Activated CD8-positive, alpha-beta memory T cell treated with anti-CD3 and anti-CD28 coated beads, Interleukin-2, amount 10 ng/mL, durations not matched to agents 7 days and 5 days (primary cell): ENCODE measurements at places on chromosomes 6 and 20. TPM values are rescaled to one million over a fixed set of nuclear protein-coding genes. Genes with fewer than 3 reads are reported as not detected.

GMNN gene
- total RNA-seq: 93.6 TPM

DNA sequence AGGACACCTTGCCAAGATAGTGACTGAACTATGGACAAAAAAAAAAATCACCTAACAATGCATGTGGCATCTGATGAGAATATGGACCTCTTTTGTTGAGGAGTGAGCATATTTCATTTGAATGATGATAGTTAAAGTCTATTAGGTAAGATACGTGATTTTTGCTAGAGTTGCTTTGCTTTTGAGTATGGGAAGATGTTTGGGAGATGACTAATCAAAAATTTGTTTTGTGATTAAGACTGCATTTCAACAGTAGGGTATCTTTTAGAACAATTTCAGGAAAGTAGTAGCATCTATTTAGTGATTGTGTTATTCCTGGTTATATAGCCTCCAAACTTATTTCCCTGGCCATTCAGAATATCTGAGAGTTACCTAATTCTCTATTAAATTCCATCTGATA is 878.6 kb upstream of the CITED2 start:
- no peak for DNase-seq
- no peak overlapping the region for H3K4me3 ChIP-seq
- H3K27me3 ChIP-seq: peaks cover 5% of the 10 kb centered on the region
- no peak overlapping the region for H3K27ac ChIP-seq
- no peaks in the 10 kb centered on the region for H3K4me1 ChIP-seq

DNA sequence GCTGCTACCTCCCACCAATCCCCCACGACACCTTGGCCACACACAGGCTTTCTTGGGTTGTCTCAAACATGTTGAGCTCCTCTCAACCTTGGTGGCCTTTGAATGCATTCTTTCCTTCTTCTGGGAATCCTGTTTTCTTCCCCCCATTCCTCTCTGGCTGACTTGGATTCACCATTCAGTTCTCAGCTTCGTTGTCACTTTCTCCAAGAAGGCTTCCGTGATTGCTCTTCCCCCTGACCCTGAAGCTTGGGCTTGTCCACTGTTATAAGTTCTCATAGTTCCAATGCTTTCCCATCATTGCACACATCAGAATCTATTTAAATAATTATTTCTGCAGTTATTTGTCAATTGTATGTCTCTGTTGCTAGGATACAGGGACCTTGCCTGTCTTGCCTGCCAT is 64.2 kb downstream of the RBM38 start:
- no peak overlapping the region for H3K4me3 ChIP-seq
- peaks cover 4% of the 10 kb centered on the region for H3K27me3 ChIP-seq
- DNase-seq: no peak
- H3K36me3 ChIP-seq: no peaks in the 10 kb centered on the region

DNA sequence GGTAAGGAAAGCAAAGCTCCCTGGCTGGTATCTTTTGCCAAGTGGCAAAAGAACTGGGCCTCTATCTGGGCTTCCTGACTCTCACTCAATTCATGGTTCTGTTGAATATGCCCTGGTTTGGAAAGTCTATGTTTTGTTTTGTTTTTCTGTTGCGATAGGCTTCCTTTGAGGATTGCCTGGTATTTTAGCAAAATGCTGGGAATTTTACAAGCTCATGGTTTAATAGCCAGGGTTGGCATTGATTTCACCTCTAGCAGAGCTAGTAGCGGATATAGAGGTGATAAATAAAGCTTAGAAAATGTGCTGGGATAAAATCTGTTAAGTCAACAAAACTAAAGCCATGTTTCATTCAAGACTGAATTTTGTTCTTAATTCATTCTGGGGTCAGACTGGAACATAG is 109.9 kb downstream of the RNF144B start:
- no peak overlapping the region for H3K4me3 ChIP-seq
- DNase-seq: no peak
- H3K36me3 ChIP-seq: no peaks in the 10 kb centered on the region
- H3K27ac ChIP-seq: no peak overlapping the region
- peaks cover 38% of the 10 kb centered on the region for H3K27me3 ChIP-seq

- no peaks in the 10 kb centered on the region for H3K4me1 ChIP-seq
- DNase-seq: no peak
- H3K4me3 ChIP-seq: no peak overlapping the region
- no peak overlapping the region for H3K27ac ChIP-seq
Observed at GRCh38 chr20:62590309-62591121, 51.8 kb upstream of the SLCO4A1 start.

FGD2 gene
- total RNA-seq: 26.3 TPM

TFAP2D gene
- total RNA-seq: not detected

- no peak overlapping the region for H3K4me3 ChIP-seq
- no peak for DNase-seq
- H3K36me3 ChIP-seq: peaks cover 25% of the 10 kb centered on the region
Observed at GRCh38 chr6:156832669-156833068, 55.5 kb downstream of the ARID1B start.

DNA sequence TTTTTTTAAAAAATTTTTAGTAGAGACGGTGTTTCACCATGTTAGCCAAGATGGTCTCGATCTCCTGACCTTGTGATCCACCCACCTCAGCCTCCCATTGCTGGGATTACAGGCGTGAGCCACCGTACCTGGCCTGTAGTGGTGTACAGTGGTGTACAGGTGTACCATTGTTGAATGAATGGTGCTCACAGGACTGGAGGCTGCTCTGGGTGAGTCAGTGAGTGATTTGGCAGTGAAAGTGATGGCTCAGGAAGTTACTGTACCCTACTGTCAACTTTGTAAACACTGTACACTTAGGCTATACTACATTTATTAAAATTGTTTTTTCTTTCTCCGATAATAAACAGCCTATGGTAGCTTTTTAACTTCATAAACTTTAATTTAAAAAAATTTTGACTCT is 122.8 kb upstream of the EEF1E1 start:
- H3K4me1 ChIP-seq: no peaks in the 10 kb centered on the region
- no peak for DNase-seq
- no peaks in the 10 kb centered on the region for H3K27me3 ChIP-seq
- H3K27ac ChIP-seq: no peak overlapping the region

DNA sequence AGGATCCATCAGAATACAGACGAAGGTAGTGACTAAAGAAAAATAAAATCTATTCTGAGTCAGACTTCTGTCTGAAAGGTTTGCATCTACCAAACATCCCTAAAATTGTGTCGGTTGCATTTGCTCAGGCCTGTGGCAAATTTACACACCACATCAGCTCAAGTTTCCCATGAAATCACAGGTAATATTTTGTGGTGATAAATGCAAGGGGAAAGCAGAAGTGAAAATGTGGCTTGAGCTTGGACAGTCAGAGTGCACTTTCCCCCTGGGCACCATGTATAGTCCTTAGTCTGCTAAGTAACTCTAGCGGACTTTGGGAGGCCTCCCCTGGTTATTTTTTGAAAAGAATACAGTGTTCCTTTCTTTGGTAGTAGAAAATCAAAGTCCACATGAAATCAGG is 159.1 kb downstream of the PKHD1 start:
- no peak overlapping the region for H3K27ac ChIP-seq
- H3K27me3 ChIP-seq: no peaks in the 10 kb centered on the region
- no peaks in the 10 kb centered on the region for H3K36me3 ChIP-seq
- DNase-seq: no peak
- no peak overlapping the region for H3K4me3 ChIP-seq

DNA sequence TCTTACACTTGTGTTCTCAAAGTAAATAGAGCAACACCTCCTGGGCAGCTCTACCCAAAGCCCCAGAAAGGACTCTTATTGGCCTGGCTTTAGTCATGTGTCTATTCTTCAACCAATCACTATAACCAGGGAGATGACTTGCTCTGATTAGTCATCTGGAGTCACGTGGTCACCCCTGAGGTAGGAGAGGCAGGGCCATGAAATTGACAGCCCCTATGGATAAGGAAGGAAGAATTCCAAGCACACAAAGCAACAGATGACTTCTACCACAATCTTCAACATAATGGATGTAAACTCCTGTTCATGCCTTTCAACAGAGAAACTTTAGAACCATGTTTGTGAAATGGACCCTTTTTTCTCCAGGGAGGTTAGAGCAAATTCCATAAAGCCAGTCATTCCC is 24.6 kb upstream of the EYA2 start:
- no peaks in the 10 kb centered on the region for H3K4me1 ChIP-seq
- peaks cover 21% of the 10 kb centered on the region for H3K27me3 ChIP-seq
- no peaks in the 10 kb centered on the region for H3K36me3 ChIP-seq
- H3K27ac ChIP-seq: no peak overlapping the region
- no peak overlapping the region for H3K4me3 ChIP-seq
- no peak for DNase-seq

- no peak for DNase-seq
- no peak overlapping the region for H3K27ac ChIP-seq
- no peak overlapping the region for H3K4me3 ChIP-seq
- peaks cover 4% of the 10 kb centered on the region for H3K4me1 ChIP-seq
Observed at GRCh38 chr6:82183642-82184282, 63.8 kb downstream of the IBTK start.

DNA sequence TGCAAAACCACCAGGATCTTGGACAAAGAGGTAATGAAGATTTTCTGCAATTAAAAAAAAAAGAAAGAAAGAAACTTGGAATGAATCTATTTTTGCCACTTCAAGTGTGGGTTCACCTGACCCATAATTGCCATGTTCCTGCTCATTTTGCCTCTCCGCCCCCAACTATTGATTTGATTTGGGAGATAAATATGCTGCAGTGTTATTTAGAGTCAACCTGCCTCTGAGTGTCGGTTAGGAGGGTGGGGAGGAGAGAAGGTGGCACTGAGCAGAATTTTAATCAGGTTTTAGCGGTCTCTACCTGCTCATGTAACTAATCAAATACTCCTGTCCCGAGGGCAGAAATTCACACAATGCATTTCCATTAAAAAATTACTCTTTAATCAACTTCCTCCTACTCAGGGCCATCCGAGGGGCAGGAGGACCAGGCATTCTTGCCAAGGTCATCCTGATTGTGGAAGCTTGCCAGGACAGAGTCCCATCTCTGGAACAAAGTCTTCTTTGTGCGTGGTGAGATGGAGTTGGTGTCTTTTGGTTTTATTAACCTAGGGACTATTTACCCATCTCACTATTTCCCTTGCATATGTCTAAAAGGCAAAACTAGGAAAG is 300.1 kb downstream of the CDH26 start:
- H3K27ac ChIP-seq: no peak overlapping the region
- H3K27me3 ChIP-seq: no peaks in the 10 kb centered on the region
- H3K4me3 ChIP-seq: no peak overlapping the region
- no peaks in the 10 kb centered on the region for H3K4me1 ChIP-seq

GRCh38 chr6:106961136-106961535 is 13.4 kb downstream of the CD24 start:
- no peak overlapping the region for H3K4me3 ChIP-seq

DNA sequence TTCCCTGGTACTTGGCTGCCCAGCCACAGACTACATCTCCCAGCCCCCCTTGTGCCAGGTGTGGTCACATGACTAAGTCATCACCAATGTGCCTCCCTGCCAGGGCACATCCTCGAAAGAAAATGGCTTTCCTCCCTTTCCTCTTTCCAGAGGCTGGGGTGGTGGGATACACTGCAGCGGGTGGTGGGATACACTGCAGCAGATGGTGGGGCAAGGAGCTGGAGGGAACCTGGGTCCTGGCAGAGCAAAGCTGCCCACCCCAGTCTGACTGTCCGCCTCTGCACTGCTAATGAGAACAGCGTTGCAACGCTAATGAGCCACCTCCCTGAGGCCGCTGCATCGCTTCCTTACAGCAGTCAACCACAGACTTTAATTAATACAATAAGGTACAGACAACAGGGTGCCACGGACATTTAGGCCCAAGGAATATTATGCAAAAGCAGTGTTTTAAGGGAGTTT is 125.3 kb downstream of the PREX1 start:
- peaks cover 49% of the 10 kb centered on the region for H3K4me1 ChIP-seq
- no peaks in the 10 kb centered on the region for H3K27me3 ChIP-seq
- peaks cover 57% of the 10 kb centered on the region for H3K36me3 ChIP-seq
- no peak overlapping the region for H3K4me3 ChIP-seq

LTA gene
- total RNA-seq: 21.8 TPM

- peaks cover 6% of the 10 kb centered on the region for H3K4me1 ChIP-seq
- no peaks in the 10 kb centered on the region for H3K36me3 ChIP-seq
- H3K4me3 ChIP-seq: no peak overlapping the region
- H3K27ac ChIP-seq: no peak overlapping the region
- no peak for DNase-seq
Observed at GRCh38 chr20:63745424-63745805, 5.8 kb downstream of the SLC2A4RG start.

CD109 gene
- 11.2 TPM for total RNA-seq

DNA sequence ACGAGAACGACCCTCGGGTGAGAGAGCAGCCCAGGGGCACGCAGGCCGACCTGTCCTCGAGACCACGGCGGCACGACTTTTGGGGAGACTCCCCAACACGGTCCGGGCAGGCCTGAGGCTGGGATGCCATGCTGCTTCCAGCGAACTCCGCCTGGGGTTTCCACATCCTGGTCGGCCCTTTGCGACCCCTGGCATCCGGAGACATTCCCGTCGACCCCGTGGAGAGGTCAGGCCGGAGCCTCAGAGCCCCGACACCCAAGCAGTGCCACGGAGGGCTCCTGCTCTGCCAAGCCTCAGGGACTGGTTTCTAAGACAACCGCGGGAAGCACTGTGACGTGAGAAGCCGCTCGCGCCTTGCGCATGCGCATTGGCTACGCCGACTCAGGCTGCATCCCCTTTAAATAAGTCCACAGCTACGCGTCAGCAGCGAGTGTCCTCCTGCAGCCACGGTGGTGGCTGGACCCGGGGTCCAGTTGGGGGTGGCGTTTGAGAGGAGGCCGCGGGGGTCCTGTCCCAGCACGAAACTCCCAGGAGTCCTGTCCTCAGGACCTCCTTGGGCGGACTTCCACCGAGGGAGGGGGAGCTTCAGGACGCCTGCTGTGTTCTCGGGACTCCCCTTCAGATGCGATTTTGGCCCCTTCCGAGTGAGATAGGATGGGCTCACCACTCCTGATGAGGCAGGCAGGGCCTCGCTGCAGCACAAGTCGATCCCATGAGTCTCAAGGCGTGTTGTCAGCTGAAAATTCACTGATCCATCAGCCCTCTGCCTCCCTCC is 1089.3 kb upstream of the DEFB115 start:
- H3K36me3 ChIP-seq: peaks cover 25% of the 10 kb centered on the region
- peak; percentile 58 for DNase-seq
- H3K27me3 ChIP-seq: no peaks in the 10 kb centered on the region
- peak overlapping the region; percentile 48 for H3K4me3 ChIP-seq

PRSS35 gene
- not detected for total RNA-seq

DNA sequence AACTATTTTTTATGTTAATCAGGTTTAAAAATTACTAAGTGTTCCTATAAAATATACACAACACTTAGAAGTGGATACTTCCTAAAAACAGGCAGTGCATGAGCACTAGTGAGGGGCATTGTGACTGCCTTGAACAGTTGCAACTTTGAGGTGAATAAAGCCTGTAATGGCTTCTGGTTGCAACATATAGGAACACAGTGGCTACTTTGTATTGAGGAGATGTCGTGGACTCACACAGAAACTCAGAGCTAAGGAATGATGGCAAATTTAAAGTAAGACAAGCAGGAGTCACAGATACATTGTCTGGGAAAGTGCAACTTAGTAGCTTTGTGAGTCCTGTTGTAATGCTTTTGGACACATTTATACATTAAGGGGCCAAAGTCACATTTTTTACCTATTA is 861 bp upstream of the HLA-A start:
- H3K4me1 ChIP-seq: peaks cover 35% of the 10 kb centered on the region
- H3K36me3 ChIP-seq: peaks cover 42% of the 10 kb centered on the region

GRCh38 chr6:107697682-107698081 is 126.4 kb downstream of the SCML4 start:
- H3K4me1 ChIP-seq: peaks cover 2% of the 10 kb centered on the region
- peaks cover 2% of the 10 kb centered on the region for H3K36me3 ChIP-seq
- no peak for DNase-seq
- no peak overlapping the region for H3K4me3 ChIP-seq
- peaks cover 2% of the 10 kb centered on the region for H3K27me3 ChIP-seq

SLC17A9 gene
- 34.1 TPM for total RNA-seq

GRCh38 chr6:6681075-6681849 is 92.7 kb downstream of the LY86 start:
- DNase-seq: no peak
- peaks cover 53% of the 10 kb centered on the region for H3K4me1 ChIP-seq
- H3K4me3 ChIP-seq: no peak overlapping the region
